ENCODE measurements at places on chromosomes 1 and 21.

- no peak for DNase-seq
Observed at GRCh38 chr1:3884966-3885365, 15.1 kb downstream of the C1orf174 start.

- DNase-seq, result no peak
Observed at GRCh38 chr1:35136780-35137179, 56.2 kb downstream of the SFPQ start.

DNA sequence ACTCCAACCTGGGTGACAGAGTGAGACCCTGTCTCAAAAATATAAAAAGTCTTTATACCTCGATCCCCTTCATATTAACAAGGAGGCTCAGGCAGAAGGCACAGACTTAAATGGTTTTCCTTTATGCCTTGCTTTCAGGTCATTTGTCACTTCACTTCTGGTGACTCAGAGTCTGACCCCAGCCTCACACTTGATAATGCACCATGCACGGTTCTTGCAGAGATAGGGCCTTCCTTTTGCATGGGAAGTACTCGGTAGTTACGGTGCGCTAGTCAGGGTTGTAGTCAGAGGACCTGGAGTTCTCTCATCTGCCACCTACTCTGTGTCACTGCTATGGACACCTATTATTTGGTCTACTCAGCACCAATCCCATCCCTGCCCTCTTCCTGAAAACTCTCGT is 43.6 kb upstream of the BMP8B start:
- no peak for DNase-seq

DNA sequence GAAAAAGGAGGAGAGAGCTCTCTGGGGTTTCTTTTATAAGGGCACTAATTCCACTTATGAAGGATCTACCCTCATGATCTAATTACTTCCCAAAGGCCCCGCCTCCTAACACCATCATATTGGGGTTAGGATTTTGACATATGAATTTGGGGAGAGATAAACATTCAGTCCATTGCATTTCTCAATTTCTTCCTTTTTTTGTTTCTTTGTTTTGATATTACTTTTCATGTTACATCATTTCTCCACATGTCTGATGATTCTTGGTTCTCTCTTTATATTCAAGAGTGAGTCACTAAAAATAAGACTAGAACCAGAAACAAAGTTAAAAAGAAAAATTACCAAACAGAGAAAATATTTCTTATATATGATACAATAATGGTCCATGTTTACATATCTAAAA is 63.2 kb upstream of the DUSP10 start:
- DNase-seq, result no peak

GRCh38 chr1:221227872-221228337 is 348.7 kb downstream of the HLX start:
- DNase-seq, result no peak

DNA sequence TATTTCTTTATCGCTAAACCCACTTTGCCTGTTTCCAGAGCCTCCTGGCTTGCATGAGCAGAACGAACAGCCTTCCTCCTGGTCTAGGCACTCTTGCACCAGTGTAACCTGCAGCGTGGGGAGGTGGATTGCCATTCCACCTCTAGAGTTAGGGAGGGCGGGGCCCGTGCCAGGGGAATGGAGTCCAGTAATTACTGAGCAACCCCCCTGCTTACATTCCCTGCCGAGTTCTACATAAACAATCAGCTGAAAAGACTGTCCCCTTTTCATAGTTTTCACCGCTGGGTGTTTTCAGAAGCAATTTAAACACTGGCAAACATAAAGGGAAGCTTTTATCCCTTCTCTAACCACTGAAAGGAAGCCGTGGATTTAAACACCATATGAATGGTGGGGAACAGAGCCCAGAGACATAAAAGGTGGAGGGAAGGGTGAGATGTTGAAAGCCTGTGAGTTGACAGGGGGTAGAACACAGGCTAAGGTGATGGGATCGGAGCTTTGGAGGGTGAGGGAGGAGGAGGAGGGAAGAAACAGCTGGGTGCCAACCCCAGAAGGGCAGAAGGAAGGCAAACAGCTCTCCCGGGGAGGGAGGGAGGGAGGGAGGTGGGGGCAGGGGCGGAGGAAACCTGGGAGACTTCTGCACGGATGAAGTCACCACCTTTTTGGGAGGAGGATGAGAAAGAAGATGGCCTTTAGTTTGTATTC is 68.0 kb upstream of the WDR26 start:
- DNase-seq, result no peak

- no peak for DNase-seq
Observed at GRCh38 chr1:43979261-43979527, 184 bp downstream of the B4GALT2 start.

DNA sequence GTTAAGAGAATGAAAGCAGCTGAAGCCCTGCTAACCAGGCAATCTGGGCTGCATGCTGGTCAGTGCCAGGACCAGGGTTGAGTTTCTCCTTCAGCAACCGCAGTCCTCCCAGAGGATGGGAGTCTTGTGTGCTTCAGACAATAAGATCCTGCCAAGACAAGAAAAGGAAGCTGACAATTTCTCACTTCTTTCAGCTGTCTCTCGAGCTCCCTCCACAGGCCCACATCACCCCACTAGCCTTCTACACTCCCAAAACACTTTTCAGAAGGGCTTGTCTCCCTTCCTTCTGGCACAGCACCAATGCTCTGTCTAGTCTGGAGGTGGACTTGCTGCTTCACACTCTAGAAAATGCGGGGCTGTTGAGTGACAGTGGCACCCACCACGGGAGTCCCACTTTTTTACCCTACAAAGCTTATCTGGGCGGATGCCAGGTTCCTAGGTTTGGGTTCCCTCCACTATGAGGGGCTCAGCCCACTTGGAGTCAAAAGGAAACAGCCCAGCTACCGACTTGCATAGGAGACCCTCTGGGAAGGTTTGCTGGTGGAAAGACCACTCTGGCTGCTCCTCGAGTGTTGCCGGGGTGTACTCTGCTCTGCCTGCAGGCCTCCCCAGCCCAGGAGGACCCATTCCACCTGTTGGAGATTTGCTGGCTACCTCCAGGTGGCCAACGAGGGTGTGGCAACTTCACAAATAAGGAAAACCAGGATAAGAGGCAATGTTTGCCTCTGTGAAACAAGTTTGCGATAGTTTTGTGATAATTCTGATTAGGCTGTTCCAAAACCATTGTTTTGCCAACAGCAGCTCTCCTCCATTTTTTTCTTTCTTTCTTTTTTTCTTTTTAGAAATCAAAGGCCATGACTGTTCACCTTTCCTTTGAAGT is 68.9 kb downstream of the TENT5C start:
- no peak for DNase-seq

GRCh38 chr1:220370041-220370700 is 97.9 kb upstream of the RAB3GAP2 start:
- no peak for DNase-seq

GRCh38 chr1:32398401-32398800 is 4.2 kb upstream of the BSDC1 start:
- DNase-seq, result no peak

DNA sequence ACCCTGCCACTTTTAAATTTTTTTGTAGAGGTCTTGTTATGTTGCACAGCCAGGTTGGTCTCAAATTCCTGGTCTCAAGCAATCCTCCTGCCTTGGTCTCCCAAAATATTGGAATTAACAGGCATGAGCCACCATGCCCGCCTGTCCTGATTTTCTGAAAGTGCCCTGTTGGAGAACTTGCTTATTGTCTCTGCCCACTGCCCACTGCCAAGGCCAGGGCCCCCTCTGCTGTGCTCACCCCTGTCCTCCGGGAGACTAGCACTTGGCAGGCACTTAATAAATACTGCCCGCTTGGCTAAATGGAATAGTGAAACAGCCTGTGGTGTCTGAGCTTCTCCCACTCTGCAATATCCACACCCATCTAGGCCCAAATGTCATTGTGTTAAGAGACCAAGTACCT is 35.7 kb downstream of the CTNNBIP1 start:
- DNase-seq, result no peak

GRCh38 chr1:165408518-165408917 is 36.4 kb downstream of the RXRG start:
- DNase-seq, result no peak

DNA sequence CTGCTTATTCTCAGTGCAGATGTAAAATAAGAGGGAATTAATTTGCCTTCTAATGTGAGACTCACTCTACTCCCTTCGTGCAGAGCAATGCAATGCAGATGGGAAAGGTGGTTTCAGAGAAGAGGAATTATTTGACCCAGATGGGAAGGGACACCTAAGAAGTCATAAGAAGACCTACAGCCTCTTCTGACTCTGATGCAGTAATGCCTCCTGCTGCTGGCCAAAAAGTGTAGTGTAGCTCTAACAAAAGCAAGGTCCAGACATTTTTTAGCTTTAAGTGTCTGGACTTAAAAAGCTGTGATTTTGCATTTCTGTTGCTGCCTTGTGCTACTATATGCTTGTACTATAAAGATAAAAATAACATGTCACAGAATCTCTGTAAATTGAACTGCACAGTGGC is 501.4 kb downstream of the TTLL7 start:
- DNase-seq, result no peak

DNA sequence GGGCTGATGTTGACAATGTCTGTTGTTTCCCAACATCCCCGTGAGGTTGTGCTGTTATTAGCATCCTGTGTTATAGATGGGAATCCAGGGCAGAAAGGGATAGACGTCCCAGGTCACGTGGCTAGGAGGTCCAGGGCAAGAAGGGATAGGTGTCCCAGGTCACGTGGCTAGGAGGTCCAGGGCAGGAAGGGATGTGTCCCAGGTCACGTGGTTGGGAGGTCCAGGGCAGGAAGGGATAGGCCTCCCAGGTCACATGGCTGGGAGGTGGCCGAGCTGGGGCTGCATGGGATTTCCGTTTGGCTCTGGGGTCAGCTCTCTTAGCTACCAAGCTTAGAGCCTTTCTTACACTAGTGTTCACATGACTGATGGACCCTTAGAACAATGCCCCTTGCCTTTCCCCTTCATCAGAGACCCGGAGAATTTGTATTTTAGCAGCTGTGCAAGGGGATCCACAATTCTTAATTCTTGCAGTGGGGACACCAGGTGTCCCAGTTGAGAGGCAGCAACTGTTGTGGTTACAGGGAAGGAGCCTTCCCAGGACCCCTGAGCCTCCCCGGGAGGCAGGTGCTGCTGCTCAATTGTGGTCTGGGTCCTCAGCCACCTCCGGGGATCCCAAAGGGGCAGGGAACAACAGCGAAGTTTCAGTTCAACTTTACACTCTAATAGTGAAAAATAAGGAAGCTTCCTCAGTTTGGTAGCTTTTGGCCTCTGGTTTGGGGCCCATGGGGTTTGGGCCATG is 69.2 kb downstream of the UMODL1 start:
- no peak for DNase-seq

- DNase-seq, result no peak
Observed at GRCh38 chr1:160685266-160685665, 26.4 kb downstream of the CD48 start.

GRCh38 chr21:16179773-16180172 is 450.0 kb downstream of the USP25 start:
- no peak for DNase-seq

GRCh38 chr1:114353262-114353661 is 157.7 kb downstream of the TRIM33 start:
- DNase-seq, result no peak

GRCh38 chr21:42356046-42356445 is 5.3 kb upstream of the TFF2 start:
- DNase-seq, result no peak

DNA sequence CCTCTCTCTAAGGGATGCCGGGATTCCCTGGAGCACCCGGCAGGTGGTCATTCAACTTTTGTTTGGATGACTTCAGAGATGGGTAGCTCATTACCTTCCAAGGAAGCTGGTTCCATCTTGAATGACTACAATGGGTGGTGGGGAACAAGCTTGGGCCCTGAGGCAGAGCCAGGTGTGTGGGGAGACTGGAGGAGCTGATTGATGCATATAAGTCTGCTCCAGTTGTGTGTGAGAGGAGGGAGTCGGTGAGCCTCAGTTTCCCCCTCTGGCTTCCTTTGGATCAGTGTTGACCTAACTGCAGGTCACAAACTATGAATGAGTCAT is 133.8 kb upstream of the ZBTB40 start:
- no peak for DNase-seq

- DNase-seq, result no peak
Observed at GRCh38 chr1:112040891-112041740, 51.6 kb upstream of the KCND3 start.

- DNase-seq, result no peak
Observed at GRCh38 chr1:22854688-22855565, 117.7 kb downstream of the LACTBL1 start.

DNA sequence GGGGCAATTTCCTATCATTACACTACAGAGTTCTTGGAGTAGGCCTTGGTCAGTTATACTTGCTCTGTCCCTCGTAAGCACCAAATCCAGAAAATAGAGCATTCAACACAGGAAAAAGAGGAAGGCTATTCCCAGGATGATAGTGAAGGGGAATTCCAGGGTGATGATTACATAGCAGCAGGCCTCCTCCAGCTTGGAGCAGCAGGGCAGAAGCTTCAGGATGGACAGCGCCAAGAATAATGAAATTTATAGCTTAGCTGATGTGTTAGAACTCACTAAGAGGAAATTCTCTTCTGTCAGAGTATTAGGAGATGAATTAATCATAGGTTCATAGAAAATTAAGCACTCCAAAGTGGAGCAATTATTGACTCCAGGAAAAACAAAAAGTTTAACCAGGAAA is 10.8 kb upstream of the SMAP2 start:
- no peak for DNase-seq

GRCh38 chr1:220784751-220785150 is 2.0 kb upstream of the MTARC1 start:
- no peak for DNase-seq

- DNase-seq, result no peak
Observed at GRCh38 chr21:39452207-39452969, 618 bp downstream of the SH3BGR start.

GRCh38 chr1:34965597-34965996 is 19.6 kb downstream of the TMEM35B start:
- no peak for DNase-seq

DNA sequence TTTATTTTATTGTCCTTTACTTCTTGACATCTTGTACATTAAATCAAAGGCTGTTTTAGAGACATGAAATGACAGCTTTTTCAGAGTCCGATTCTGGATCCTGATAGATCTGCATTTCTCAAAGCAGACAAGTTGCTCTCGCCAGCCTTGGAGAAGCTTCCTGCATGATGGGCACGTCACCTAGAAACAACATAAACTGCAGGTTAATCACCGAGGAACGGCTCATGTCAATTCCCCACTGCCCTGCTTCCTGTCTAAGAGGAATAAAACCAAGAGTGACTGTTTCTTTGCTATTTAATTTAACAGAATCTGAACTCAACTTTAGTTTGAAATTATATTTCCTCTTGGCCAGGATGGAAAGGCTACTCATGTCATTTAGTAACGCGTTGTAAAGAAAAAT is 77.0 kb downstream of the RWDD3 start:
- DNase-seq, result no peak

GRCh38 chr1:10960411-10961299 is 51.8 kb upstream of the TARDBP start:
- DNase-seq, result peak; percentile 58

GRCh38 chr1:37017720-37018119 is 16.6 kb downstream of the GRIK3 start:
- no peak for DNase-seq
